ENCODE measurements at places on chromosomes 5 and 9. TPM values are rescaled to one million over a fixed set of nuclear protein-coding genes. Genes with fewer than 3 reads are reported as not detected.

SEMA5A gene
- total RNA-seq, result 29.5 TPM

TMEM252 gene
- not detected for total RNA-seq

CFAP90 gene
- total RNA-seq, result 0.82 TPM

SLC4A9 gene
- total RNA-seq, result not detected

DBH gene
- total RNA-seq, result 0.23 TPM

PCDHGC5 gene
- 1.4 TPM for total RNA-seq

SHOC1 gene
- 0.29 TPM for total RNA-seq

LCN15 gene
- total RNA-seq, result not detected

DNAH5 gene
- total RNA-seq, result 3.5 TPM

ENG gene
- total RNA-seq, result 173 TPM

ZNF618 gene
- 9.9 TPM for total RNA-seq

C1QTNF3 gene
- total RNA-seq, result 4.5 TPM

SGCD gene
- 15.5 TPM for total RNA-seq

NUTM2G gene
- not detected for total RNA-seq
